Right lobe of liver (tissue), 6 donors: ENCODE measurements at places on chromosomes 16 and 17. TPM values are rescaled to one million over a fixed set of nuclear protein-coding genes. Genes with fewer than 3 reads are reported as not detected.

DNA sequence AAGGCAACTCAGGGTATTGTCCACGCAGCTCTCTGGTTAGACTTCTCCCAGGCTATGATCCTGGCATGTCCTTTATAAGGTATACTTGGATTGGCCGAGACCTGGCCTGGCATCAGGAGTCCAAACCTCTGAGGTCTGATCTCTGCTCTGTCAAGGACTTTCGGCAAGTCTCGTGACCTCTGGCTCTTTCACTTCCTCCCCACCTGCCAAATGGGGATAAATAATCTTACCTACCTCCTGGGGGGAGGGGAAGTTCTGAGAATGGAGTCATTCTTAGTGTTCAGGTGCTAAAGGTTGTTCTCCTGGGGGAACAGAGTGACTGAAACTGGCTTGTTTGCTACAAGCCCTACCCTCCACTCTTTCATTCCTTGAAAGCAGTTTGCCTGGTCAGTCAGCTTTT, 7.6 kb downstream of the ATXN1L start:
- DNase-seq: no peak
- no peak overlapping the region for H3K27ac ChIP-seq
- H3K4me3 ChIP-seq: no peak overlapping the region
- no peaks in the 10 kb centered on the region for H3K4me1 ChIP-seq
- no peaks in the 10 kb centered on the region for H3K27me3 ChIP-seq

Gene LRRC46
- total RNA-seq: 0.42 TPM

Gene EIF1
- 412 TPM for total RNA-seq

- H3K4me1 ChIP-seq: no peaks in the 10 kb centered on the region
- no peak for DNase-seq
- H3K36me3 ChIP-seq: no peaks in the 10 kb centered on the region
- no peak overlapping the region for H3K4me3 ChIP-seq
Measured at GRCh38 chr17:7797976-7798375, 36.0 kb upstream of the KDM6B start.

DNA sequence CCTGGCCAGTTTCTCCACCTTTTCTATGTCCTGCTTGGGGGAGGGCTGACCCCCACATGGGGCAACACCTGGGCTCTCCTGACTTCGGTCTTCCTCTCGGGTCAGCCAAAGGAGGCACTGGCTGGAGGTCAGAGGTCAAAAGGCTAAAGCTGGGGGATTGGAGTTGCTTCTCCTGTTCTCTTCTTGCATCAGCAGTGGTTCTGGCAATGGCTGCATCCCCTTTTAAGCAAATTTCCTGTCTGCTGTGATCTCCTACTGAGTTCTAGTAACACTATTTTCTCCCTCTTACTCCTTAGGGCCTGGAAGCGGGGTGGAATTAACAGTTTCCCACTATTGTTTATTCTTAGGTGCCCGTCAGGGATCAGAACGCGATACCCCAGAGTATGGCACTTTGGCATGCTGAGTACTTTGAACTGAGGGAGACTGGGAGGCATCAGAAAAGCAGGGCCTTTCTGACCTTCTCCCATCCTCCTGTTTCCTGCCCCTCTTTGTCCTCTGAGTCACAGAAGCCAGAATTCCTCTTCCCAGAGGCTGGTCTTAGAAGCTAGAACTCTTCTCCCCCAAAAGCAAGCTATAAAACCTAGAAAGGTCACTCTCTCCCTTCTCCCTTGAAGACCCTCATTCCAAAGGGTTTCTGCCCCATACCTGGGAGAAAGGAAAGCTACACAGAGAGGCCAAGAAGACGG, 268.2 kb downstream of the STX8 start:
- no peaks in the 10 kb centered on the region for H3K4me1 ChIP-seq
- H3K27me3 ChIP-seq: no peaks in the 10 kb centered on the region
- H3K36me3 ChIP-seq: no peaks in the 10 kb centered on the region
- H3K27ac ChIP-seq: no peak overlapping the region

Gene FOXN1
- not detected for total RNA-seq

- H3K27me3 ChIP-seq: no peaks in the 10 kb centered on the region
- peak; percentile 56 for DNase-seq
- peak overlapping the region; percentile 7 for H3K27ac ChIP-seq
- peaks cover 40% of the 10 kb centered on the region for H3K4me1 ChIP-seq
- H3K36me3 ChIP-seq: no peaks in the 10 kb centered on the region
- peak overlapping the region; percentile 14 for H3K4me3 ChIP-seq
Measured at GRCh38 chr16:50697881-50698767, 4.7 kb downstream of the NOD2 start.

GRCh38 chr17:45406107-45406506, 26.6 kb downstream of the ARHGAP27 start:
- no peaks in the 10 kb centered on the region for H3K27me3 ChIP-seq
- no peak for DNase-seq
- no peak overlapping the region for H3K4me3 ChIP-seq
- H3K36me3 ChIP-seq: no peaks in the 10 kb centered on the region

GRCh38 chr16:4578961-4579530, 22.9 kb downstream of the C16orf96 start:
- H3K36me3 ChIP-seq: no peaks in the 10 kb centered on the region
- no peaks in the 10 kb centered on the region for H3K4me1 ChIP-seq
- H3K27me3 ChIP-seq: no peaks in the 10 kb centered on the region
- no peak overlapping the region for H3K27ac ChIP-seq
- no peak overlapping the region for H3K4me3 ChIP-seq

Gene TM4SF5
- 67.1 TPM for total RNA-seq

DNA sequence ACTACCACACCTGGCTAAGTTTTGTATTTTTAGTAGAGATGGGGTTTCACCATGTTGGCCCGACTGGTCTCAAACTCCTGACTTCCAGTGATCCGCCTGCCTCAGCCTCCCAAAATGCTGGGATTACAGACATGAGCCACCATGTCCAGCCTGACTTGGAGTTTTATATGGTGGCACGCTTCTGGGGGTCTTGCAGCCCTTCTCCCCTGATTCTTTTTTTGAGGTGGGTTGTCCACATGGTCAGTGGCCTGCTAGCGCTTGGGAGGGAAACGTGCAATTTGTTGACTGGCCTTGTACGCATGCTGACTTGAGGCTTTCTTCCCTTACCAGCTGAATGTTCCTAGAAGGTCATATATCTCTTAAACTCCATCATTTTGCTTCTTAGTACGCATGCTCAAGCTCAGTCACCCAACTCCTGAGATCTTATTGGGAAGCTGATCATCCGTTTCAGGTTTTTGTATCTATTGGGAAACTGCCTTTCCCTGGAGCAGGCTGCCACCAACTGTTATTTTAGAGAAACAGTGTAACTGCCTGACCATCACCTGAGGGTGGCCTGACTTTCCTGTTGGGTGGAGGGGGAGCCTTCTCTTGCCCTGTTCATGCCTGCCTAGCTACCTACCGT, 13.7 kb upstream of the LDHD start:
- no peaks in the 10 kb centered on the region for H3K4me1 ChIP-seq
- no peaks in the 10 kb centered on the region for H3K36me3 ChIP-seq
- H3K27me3 ChIP-seq: no peaks in the 10 kb centered on the region
- H3K27ac ChIP-seq: no peak overlapping the region

GRCh38 chr17:79728908-79729471, 1.8 kb upstream of the ENPP7 start:
- H3K4me3 ChIP-seq: no peak overlapping the region
- H3K36me3 ChIP-seq: no peaks in the 10 kb centered on the region
- no peak overlapping the region for H3K27ac ChIP-seq
- H3K27me3 ChIP-seq: no peaks in the 10 kb centered on the region
- no peak for DNase-seq

Gene TLCD1
- 8.6 TPM for total RNA-seq

- DNase-seq: no peak
- no peaks in the 10 kb centered on the region for H3K36me3 ChIP-seq
- no peak overlapping the region for H3K4me3 ChIP-seq
- H3K27ac ChIP-seq: no peak overlapping the region
- no peaks in the 10 kb centered on the region for H3K4me1 ChIP-seq
Measured at GRCh38 chr17:36609498-36609862, 8.1 kb downstream of the MRM1 start.

DNA sequence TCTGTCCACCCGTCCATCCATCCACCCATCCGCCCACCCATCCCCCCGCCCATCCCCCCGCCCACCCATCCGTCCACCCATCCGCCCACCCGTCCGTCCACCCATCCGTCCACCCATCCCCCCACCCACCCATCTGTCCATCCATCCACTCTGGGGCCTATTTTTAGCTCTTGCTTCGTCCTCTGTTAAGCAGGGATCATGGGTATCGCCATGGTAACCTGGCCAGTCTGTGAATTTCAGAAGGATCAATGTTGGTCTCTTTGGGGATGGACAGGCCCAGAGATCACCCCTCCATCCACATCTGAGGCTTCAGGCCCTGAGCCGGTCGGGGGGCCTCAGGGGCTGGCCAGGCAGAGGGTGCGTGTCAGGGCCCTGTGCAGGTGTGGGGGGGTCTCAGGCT, 15.2 kb upstream of the DPEP1 start:
- H3K4me3 ChIP-seq: no peak overlapping the region
- no peaks in the 10 kb centered on the region for H3K4me1 ChIP-seq
- H3K27ac ChIP-seq: no peak overlapping the region
- no peaks in the 10 kb centered on the region for H3K27me3 ChIP-seq
- no peaks in the 10 kb centered on the region for H3K36me3 ChIP-seq
- no peak for DNase-seq

Gene SMIM36
- not detected for total RNA-seq

GRCh38 chr17:4074831-4075495, 67.9 kb downstream of the ZZEF1 start:
- H3K27me3 ChIP-seq: no peaks in the 10 kb centered on the region
- no peak overlapping the region for H3K27ac ChIP-seq
- no peak overlapping the region for H3K4me3 ChIP-seq
- no peaks in the 10 kb centered on the region for H3K4me1 ChIP-seq
- DNase-seq: no peak

- H3K27me3 ChIP-seq: no peaks in the 10 kb centered on the region
- DNase-seq: no peak
- no peaks in the 10 kb centered on the region for H3K36me3 ChIP-seq
- no peak overlapping the region for H3K27ac ChIP-seq
- H3K4me3 ChIP-seq: no peak overlapping the region
Measured at GRCh38 chr16:85459529-85460251, 153.4 kb upstream of the GSE1 start.

Gene HOXB7
- 0.34 TPM for total RNA-seq

DNA sequence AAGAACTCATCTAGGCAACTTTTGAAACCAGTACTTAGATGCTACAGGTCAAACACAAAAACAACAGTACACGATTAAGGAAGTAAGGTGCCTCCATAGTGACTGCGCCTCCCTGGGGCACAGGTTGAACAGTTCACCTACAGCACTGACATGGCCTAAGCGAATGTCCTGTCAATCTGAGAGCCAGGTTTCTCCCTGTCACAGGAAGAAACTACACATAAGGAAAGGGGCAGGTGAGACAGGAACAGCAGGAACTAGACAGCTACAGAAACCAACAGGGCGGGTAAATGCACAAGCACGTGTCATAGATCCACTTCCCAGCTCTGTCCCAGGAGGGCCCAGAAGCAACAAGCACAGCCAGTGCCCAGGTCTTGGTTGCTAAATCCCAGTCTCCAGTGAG, 8.0 kb upstream of the ARHGDIA start:
- H3K36me3 ChIP-seq: no peaks in the 10 kb centered on the region
- H3K4me1 ChIP-seq: no peaks in the 10 kb centered on the region
- no peak overlapping the region for H3K4me3 ChIP-seq
- no peak for DNase-seq

DNA sequence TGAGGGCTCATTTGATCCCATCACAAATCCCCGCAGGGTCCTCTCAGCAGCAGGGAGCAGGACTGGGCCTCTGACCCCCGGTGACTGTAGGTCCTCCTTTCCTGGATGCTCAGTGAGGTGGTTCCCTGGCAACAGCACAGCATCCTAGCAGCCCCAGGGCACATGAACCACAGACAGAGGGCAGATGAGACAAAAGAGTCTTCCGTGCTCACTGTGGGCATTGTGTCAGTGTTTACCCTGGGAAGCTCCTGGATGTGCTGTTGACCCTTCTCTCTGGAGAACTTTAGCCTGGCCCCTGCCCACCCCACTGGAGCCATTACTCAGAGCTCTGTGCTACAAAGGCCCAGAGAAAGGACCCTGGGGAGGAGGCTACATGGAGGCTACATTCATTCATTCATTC, 21.7 kb upstream of the TMEM220 start:
- H3K4me3 ChIP-seq: no peak overlapping the region
- H3K27me3 ChIP-seq: no peaks in the 10 kb centered on the region
- peaks cover 12% of the 10 kb centered on the region for H3K4me1 ChIP-seq
- no peak overlapping the region for H3K27ac ChIP-seq

- H3K4me1 ChIP-seq: no peaks in the 10 kb centered on the region
- no peaks in the 10 kb centered on the region for H3K27me3 ChIP-seq
- no peak overlapping the region for H3K4me3 ChIP-seq
- H3K27ac ChIP-seq: no peak overlapping the region
Measured at GRCh38 chr16:54212893-54213292, 73.7 kb downstream of the IRX3 start.

GRCh38 chr17:62064791-62065563, at the start of gene MED13:
MED13 (minus strand) TSS chr17:62065278; CDS start chr17:62065205, 73 bp downstream.
- H3K36me3 ChIP-seq: no peaks in the 10 kb centered on the region
- H3K27me3 ChIP-seq: no peaks in the 10 kb centered on the region
- peaks cover 5% of the 10 kb centered on the region for H3K4me1 ChIP-seq
